ENCODE measurements at places on chromosomes 5 and 9.

DNA sequence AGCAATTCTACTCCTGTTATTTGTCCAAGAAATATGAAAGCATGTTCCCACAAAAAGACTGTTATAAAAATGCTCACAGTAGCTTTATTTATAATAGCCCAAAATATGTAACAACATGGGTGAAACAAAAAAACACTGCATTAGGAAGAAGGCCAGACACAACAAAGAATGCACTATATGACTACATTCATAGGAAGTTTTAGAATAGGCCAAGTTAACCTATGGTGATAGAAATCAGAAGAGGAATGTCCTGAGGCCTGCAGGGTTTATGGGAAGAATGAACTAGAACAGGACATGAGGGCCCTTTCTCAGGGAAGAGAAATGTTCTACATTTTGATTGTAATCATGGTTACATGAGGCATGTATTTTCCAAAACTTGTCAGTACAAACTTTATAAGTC is 24.7 kb upstream of the TAS2R1 start:
- no peak for DNase-seq

DNA sequence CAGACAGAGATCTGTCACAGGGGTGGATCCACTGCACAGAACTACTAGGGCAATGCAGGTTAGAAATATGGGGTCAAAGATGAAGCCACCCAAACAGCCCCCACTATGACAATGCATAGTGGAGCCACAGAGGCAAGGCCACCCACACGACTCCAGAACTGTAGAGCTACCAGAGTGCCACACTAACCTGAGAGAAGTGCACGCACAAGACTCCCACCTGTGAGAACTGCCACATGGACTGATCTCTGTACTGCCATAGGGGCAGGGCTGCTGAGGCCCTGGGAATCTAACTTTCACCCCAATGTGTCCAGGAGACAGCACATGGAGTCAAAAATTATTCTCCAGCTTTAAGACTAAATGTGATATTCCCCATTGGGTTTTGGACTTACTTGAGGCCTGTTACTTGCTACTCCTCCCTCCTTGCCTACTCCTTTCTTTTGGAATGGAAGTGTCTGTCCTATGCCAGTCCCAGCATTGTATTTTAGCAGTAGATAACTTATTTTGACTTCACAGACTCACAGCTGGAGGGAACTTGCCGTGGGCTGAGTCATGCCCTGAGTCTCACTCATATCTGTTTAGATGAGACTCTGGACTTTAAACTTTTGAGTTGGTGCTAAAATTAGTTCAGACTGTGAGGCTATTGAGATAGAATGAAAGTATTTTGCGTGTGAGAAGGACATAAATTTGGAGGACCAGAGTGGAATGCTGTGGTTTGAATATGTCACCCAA is 853.3 kb downstream of the MAT2B start:
- no peak for DNase-seq

DNA sequence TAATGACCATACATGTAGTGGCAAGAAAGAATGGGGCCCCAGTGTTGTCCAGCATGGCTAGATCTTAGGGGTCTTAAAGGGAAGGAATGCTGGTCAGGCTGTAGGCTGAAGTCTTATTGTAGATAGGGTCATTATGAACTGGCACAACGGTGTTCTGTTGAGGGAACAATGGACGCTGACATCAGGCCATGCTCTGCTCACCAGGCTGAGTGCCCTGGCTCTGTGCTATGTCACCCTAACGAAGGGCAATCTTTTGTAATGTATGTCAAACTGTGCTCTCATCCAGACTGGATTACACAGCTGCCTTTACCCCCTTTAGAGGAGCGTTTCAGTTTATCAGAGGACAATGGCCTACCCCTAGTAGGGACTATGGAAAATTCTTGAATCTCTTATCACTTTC is 14.6 kb upstream of the ZNF608 start:
- DNase-seq: no peak

GRCh38 chr9:136722969-136723356 is 10.6 kb downstream of the DIPK1B start:
- DNase-seq: no peak

All from CD4-positive, alpha-beta T cell treated with Interleukin-15 for 1 hour (primary cell).